ENCODE measurements at places on chromosomes 3 and 15.

- no peak for DNase-seq
Observed at GRCh38 chr3:22244761-22245521, 493.9 kb upstream of the ZNF385D start.

GRCh38 chr3:194824100-194824499, 138.4 kb downstream of the FAM43A start:
- no peak for DNase-seq

DNA sequence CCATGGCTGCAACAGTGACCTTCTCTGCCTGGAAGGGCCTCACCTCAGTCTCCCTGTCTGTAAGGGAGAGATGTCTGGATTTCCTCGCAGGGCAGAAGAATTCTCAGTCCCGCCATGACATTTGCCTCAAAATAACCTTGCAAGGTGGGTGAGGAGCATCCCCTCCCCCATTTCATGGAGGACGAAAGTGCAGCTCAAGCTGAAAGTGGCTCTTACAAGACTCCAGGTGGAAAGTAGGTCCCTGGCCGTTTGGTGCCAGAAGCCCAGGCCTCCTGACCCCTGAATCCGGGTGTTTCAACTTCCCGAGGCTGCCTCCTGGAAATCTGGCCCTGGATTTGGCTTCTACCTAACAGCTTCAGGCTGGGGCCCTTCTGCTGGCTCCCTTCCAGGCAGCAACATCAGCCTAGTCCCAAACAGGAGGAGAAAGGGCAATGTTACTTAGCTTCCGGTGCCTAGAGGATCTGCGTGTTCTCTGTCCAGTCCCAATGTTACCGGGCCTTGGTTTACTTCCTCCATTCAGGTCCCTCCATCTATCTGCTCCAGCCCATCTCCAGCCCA, 769 bp upstream of the CSPG4 start:
- no peak for DNase-seq

GRCh38 chr15:50318697-50319096, 36.3 kb downstream of the GABPB1 start:
- DNase-seq = no peak

GRCh38 chr3:127524296-127524896, 66.1 kb downstream of the TPRA1 start:
- DNase-seq = no peak

DNA sequence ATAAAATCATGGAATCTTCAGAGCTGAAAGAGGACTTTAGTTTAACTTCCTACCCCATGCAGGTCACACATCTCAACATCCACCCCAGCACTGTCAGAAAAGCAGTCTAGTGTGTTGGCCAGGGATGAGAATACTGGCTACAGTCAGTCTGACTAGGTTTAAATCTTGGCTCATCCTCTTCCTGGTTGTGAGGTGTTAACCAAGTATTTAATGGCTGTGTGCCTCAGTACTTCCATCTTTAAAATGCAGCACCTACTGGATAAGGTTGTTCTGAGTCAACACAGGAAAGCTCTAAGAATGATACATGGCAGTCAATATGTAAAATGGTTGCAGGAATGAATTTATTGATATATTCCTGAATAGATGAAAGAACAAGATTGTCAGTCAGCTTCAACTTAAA, 3.1 kb downstream of the CFAP44 start:
- DNase-seq = no peak

DNA sequence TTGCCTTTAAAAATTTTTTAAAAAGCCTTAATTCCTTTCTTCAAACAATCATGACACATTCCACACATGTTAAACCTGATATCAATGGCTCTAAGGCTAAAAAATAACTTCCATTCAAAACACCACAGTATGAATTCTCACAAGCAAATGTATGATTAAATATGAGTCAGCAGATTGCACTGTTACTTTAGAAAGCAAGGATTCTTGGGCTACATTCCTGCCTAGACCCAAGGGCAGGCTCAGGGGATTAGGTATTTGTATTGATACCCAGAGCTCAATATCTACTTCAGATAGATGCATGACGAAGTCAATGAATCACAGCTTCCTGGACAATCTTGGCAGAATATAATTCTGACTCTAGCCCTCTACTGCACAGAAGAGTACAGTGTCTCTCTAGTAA, 65.7 kb downstream of the RARB start:
- DNase-seq = no peak

- DNase-seq = no peak
Observed at GRCh38 chr3:78430741-78431140, 1337.1 kb downstream of the ROBO1 start.
